Cardiac muscle cell (in vitro differentiated cells and primary cell): ENCODE measurements at places on chromosomes 2 and 18. TPM values are rescaled to one million over a fixed set of nuclear protein-coding genes. Genes with fewer than 3 reads are reported as not detected.

DNA sequence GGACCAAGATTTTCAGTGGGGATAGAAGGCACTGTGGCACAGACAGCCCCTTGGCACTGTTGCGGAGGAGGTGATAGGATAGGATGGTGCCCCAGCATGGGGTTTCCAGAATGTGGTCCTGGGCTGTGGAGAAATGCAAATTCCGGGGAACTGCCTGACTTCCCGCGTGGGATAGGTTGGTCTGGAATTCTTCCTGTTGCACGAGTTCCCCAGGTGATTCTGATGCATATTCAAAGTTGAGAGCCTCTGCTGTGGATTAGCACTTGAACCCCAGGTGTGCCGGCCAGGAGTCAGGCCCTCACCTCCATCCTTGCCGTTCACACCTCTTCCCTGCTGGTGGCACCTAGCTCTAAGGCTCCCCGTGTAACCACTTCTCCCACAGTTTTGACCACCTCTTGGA, 15.5 kb downstream of the NCK2 start:
- no peak for DNase-seq

DNA sequence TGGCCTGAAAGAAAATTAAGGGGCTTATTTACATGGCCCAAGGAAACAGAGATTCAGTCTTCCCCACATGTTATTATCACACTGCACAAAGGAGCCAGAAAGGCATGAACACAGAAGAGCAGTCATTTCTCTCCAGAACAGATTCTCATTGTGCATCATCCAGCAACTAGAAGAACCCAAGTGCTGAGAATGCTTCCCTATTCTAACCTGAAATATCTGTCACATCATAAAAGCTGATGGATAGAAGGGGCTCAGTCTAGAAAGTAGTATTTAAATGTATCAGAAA, 145.8 kb downstream of the TMEM163 start:
- DNase-seq = no peak

- DNase-seq = no peak
These were observed 1846.4 kb upstream of the PIK3C3 start for GRCh38 chr18:40108596-40108995.

DNA sequence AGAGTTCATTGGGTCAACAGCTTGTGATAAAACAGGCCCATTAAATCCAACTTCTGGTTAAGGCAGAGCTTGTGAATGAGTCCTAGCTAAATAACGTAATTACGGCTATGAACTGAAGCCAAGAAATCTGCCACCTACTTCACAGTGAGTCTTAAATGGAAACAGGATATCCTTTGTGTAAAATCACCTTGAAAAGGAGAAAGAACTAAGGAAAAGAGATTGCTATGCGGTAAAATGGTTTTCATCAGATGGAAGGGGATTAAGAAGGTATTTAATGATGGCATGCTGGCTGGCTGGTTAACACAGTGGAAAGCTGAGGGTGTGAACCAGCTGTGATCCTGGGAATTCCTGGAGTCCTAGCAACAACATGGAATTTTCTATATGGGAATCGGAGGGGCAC, 156.6 kb downstream of the DOK6 start:
- DNase-seq = no peak

GRCh38 chr2:55296393-55296792, 27.4 kb upstream of the MTIF2 start:
- no peak for DNase-seq

- no peak for DNase-seq
These were observed 282.9 kb upstream of the PKDCC start for GRCh38 chr2:41764919-41765318.

DNA sequence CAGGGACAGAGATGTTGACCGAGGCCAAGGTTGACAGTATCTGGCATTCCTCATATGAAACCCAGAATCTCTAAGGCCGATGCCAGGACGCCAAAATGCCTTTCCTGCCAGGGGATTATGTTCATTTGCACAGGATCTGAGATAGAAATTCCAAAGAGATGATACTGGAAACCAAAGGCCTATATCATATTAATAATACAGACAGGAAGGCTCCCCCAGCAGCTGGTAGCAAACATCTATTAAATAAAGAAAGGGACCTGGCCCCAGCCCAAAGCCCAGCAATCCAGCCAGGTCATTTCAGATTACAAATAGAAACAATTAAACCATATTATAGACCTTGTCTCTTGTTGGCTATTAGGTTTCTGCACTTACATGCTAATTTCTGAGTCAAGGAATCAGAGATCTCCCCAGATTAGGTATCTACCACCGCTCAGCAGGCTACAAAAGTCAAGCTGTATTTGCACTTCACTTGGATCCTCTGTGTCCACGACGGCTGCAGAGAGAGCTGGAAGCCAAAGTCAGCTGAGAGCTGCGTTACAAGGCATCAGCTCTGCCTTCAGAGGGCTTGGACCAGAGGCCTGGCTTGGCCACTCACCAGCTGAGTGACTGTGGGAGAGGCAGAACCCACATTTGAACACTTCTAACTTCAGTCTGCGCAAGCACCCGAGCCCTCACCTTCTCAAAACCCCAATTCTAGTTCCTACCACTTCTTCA, 269.3 kb upstream of the SIX2 start:
- DNase-seq = no peak

DNA sequence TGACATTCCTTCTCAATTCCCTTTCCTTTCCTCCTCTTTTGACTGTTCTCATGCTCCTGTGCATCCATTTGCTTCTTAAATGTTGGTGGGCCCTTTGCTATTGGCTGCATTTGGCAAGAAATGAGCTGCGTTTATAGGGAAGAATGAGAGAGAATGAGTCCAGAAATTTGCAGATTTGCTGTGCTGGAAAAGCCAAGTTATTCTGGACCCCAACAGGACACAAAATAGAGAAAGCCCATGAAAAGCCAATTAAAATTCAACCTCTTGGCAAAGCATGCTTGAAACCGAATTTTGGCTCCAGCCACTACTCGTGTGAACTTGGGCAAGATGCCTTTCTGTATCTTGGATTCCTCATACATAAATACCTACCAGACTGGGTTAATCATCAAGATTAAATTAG, 1.3 kb upstream of the SCLY start:
- DNase-seq = no peak

DNA sequence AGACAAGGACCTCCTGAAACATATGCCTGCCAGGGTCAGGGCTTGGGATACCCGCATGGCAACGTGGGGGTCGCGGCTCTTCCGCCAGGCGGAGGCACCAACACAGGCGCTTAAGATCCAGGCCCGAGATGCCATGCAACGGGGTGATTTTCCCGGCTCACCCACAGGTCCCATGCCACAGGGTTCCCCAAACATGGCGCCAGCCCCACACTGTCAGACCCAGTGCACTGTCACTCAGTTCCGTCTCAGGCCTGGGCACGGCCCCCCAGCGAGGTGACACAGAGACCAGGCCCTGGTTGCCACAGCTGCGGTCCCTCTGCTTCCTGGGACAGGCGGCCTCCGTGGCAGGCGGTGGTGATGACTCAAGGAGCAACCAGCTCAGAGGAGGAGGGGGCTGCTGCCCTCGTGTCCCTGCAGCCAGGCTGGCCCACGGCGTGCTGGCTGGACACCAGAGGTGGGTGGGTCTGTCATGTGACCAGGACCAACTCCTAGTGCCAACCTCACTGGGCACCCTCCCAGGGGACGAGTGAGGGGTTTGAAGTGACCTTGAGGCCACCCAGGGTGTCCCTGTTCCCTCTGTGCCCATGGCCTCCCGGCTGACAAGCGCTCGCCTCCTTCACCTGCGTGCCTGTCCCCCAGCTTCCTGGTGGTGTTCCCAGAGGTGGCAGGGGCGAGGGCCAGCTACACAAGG, 4.9 kb downstream of the PDCD1 start:
- no peak for DNase-seq

- no peak for DNase-seq
These were observed 14.5 kb upstream of the DRC1 start for GRCh38 chr2:26387189-26387588.

DNA sequence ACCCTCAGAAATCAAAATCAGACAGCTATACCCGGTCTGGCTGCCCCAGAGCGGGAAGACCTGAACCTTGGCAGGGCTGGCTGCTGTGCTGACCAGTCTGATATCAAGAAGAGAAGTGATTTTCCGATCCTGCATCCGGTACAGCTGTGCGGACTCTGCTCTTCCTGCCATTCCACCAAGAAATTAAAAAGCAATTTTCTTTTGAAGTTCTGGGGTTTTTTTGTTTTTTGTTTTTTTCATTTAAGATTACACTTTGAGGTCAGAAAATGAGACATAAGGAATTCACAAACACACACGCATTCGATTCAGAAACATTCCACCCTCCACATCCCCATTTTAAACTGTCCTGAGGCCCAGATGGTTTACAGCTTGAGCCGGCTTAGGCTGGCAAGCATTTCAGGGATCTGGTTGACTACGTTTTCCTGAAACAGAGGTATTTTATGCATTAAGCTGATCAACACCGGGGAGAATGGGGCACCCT, 156.5 kb downstream of the COL6A3 start:
- DNase-seq = no peak

- DNase-seq = no peak
These were observed 87.0 kb downstream of the CERS6 start for GRCh38 chr2:168543037-168543436.

- peak; percentile 51 for DNase-seq
These were observed 1327.1 kb upstream of the ZEB2 start for GRCh38 chr2:145846982-145847381.

DNA sequence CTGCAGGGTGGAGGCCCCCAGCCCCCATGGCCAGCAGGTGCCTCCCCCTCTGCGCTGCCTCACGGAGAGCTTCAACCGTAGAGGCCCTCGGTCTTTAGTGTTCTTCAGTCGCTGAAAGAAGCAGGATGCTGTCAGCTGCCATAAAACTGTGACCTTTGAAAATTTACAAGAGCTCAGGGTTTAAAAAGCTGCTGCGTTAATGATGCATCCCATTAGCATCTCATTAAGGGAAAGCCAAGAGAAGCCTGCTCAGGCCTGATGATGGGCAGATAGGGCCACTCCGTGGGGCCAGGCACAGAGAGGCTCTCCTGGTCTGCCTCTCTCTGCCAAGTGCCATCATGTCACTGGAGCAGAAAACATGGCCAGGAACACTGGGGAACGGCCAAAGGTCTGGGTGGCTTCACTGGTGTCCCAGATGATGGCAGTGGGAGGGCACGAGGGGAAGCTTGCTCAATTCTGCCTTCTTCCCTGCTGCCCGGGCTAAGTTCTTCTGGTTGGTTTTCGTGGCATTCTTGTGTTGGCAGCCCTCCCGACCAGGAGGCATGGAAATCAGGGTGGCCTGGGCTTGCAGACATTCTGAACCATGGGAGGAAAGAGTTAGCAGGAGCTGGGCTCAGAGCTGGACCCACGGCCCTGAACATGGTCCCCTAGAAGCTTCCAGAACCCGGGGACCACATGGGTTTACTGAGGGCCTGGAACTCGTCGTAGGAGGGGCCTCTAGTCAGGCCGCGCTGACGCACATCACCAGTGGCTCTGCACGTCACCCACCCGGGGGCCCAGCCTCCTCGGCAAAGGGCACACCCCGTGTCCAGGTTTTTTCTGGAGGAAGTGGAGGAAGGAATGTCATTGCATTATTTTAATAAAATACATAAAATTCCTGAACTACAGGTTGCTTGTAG, 250.7 kb downstream of the KLHL29 start:
- no peak for DNase-seq

DNA sequence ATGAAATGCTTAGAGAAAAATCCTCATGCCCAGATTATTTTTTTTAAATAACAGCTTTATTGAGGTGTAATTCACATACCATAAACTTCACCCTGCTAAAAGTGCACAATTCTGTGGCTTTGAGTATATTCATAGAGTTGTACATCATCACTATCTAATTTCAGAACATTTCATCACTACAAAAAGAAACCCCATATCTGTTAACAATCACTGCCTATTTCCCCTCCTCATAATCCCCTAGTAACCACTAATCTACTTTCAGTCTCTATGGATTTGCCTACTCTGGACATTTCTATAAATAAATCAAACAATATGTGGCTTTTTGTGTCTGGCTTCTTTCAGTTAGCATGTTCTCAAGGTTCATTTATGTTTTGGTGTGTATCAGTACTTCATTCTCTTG, 51.4 kb downstream of the OSBPL1A start:
- DNase-seq = no peak

DNA sequence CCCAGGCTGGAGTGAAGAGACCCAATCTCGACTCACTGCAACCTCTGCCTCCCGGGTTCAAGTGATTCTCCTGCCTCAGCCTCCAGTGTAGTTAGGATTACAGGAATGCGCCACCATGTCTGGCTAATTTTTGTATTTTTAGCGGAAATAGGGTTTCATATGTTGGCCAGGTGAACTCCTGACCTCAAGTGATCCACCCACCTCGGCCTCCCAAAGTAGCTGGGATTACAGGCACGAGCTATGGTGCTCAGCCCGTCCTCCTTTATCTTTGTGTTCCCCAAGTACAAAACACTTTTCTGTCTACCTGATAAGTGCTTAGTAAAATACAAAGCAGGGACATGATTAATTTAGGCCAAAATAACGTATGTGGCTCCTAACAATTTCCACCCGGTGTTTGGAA, 91.2 kb upstream of the STK17B start:
- DNase-seq = no peak

- DNase-seq = no peak
These were observed 73.7 kb upstream of the TPO start for GRCh38 chr2:1339388-1340140.

DNA sequence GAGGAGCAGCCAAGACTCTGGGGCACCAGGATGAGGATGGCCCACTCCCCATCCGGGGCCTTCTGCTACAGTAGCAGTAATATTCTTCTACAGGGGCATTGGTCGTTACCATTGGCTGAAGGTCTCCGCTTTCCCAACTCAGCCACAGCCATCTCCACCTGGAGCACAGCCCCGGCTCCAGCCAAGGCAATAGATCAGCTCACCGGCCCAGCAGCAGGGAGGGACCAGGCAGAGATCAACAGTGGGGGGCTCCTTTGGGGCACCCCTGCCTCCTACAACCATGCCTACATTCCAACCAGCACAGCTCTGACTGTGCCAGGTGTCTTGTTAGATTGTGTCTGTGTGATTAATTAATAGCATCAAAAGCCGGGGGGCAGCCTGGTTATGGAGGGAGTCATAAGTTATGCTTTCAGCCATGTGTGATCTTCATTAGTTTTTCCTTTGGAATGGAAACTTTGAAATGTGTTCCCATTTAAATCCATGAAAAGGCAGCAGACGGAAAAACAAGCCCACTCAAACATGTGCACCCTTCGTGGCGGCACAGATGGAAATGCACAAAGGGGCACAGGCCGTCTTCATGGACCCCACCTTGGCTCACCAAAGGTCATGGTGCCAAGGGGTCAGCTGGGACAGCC, 68.6 kb upstream of the BZW1 start:
- DNase-seq = no peak

The ALPP gene
- not detected in 2 replicates for total RNA-seq

The UBXN4 gene
- 31.3 and 35.5 TPM in 2 replicates for total RNA-seq

The SNORC gene
- 3.8 and 13.1 TPM in 2 replicates for total RNA-seq

The PPP4R3B gene
- total RNA-seq = 19.5 and 31.1 TPM in 2 replicates

The POTEI gene
- 1.2 and 2.4 TPM in 2 replicates for total RNA-seq
